AG10803 (cell line): ENCODE measurements at places on chromosomes 2 and 18.

GRCh38 chr2:2664989-2665833, 334.1 kb upstream of the MYT1L start:
- DNase-seq, result peak; percentile 2

- DNase-seq, result no peak
Observed at GRCh38 chr18:31633392-31634330, 42.0 kb downstream of the TTR start.

DNA sequence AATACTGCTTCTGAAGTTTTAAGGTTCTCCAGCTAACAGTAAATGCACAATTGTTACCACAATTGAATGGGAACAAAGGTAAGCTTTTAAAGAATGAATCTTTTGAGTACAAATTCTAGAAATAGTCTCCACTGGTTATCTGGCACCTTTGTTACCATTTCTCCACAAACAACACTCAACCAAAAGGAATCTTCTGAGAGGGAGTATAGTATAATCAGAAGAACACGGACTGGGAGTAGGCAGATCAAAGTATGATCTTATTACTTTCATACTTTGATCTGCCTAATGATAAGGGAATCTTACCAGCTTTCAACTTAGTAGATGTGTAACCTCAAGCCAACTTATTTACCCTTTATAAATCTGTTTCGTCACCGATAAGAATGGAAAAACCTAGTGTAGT, 1.4 kb downstream of the CEP76 start:
- DNase-seq, result no peak

DNA sequence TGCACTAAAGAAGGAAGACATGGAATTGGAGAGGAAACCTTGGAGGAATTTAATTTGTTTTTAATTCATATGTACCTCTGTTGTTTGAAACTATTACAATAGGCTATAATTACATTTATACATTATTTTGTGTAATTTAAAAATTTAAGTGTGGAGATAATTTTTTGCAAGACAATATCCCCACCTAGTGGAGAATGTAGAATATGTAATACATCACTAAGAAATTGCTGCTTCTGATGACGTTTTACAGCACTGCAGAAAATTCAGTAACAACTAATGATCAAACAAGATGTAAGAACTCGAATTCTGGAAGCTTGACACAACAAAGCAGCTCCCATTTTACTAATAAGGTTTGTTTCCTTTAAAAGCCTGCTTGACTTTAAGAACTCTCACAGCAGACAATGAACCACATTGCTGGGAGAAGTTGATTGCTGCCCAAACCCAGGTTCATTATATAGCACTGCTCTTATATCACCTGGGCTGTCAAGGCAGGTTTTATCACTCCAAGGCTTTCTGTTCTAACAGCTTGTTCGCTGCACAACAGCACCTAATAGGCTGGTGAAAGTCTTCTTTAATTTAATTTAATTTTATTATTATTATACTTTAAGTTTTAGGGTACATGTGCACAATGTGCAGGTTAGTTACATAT, 53.4 kb downstream of the THADA start:
- DNase-seq, result peak; percentile 69

GRCh38 chr2:241802421-241803318, 6.3 kb upstream of the NEU4 start:
- DNase-seq, result no peak

DNA sequence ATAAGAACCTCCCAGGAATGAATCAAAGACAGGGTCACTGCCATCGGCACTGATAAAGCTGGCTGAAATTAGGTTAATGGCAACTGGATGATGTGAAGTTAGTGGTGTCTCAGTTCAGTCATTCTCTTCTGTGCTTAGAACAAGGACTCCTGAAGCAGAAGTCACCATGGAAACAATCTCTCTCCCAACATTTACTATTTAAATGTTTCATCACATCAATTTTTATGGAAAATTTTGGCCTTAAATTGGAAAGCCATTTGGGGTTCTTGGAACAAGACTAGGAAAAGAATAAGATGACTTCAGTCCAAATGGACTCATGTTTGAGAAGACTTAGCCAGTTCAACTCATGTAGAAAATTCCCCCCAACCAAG, 15.5 kb upstream of the ARL5A start:
- DNase-seq, result no peak

GRCh38 chr2:239814116-239814860, 210.9 kb downstream of the NDUFA10 start:
- peak; percentile 29 for DNase-seq

DNA sequence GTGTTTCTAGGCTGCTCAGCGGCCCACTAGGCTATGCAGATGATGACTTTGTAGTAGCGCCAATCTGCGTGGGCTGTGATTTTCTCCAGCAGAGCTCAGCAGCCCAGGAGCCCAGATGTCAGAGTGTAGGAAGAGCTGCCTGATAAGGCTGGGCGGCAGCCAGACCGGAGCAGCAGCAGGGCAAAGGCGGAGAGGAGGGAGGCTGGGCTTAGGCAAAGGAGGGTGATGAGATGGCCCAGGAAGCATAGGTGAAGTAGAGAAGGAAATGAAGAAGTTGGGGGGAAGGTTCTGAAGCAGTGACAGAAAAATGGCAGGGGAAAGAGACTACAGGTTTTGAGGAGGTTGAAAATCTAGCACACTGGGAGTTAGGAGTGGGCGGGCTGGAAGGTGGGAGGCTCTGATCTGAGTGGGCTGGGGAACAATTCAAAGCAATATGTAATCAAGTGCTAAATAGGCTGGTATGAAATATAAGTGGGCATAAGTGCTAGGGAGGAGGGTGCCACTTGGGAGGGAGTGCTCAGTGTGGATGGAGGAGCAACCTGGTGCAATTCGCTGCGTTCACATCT, 50.6 kb upstream of the STPG4 start:
- peak; percentile 33 for DNase-seq

DNA sequence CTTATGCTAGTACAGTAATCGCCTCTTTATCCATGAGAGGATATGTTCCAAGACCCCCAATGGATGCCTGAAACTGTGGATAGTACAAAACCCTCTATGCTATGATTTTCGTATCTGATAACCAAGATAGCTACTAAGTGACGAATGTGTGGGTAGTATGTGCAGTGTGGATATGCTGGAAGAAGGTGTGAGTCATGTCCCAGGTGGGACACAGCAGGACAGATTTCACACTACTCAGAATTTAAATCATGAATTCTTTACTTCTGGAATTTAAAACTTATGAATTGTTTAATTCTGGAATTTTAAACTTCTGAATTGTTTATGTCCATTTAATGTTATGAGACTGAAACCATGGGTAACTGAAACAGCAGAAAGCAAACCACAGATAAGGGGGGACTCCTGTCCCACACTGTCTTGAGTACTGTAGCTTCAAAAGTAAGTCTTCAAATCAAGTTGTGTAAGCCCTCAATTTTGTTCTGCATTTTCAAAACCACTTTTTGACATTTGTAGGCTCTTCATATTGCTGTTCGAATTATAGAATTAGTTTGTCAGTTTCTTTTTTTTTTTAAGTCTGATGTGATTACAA, 116.0 kb downstream of the LTBP1 start:
- DNase-seq, result no peak

DNA sequence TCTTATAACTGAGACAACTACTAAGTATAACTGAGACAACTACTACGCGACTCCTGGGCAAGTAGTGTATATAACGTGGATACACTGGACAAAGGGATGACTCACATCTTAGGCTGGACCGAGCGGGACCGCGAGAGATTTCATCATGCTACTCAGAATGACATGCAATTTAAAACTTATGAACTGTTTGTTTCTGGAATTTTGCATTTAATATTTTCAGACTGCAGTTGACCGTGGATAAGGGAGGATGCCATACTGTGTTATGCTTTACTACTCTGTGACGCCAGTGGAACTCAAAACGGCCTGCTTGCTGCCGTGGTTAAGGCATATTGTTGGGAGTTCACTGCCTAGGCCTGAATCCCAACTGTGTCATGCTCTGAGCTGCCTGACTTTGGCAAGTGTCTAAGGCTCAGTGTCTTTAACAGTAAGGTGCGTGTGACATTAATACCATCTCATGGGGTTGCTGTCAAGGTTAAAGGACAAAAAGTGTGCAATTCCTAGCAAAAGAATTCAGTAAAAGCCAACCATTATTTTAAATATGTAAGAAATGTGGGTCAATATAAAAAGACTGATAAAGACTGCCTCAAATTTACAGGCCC, 64.6 kb downstream of the BMP10 start:
- peak; percentile 57 for DNase-seq

DNA sequence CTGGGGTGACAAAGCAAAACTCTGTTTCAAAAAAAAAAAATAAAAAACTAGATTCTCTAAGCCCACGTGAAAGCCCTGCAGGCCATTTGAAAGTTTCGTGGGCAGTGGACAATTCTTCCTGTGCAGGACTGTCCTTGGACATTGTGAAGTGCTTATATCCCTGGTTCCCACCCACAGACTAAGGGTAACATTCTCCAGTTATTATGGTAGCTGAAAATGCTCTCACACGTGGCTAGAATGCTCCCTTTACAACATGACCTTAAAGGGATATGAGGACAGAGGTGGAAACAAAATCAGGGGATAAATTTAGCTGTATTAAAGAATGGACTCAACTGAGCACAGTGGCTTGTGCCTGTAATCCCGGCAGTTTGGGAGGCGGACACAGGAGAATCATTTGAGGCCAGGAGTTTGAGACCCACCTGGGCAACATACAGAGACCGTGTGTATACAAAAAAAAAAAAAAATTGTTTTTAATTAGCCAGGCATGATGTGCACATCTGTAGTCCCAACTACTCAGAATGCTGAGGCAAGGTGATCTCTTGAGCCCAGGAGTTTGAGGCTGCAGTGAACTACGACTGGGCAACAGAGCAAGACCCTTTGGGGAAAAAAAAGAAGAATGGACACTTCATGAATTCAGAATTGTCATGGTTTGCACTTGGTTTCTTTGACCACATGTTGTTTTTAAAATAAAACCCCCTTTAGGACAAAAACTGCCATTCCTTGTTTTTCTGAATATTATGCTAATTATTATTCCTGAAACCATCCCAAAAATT, 167.9 kb downstream of the MGAT5 start:
- peak; percentile 15 for DNase-seq

- no peak for DNase-seq
Observed at GRCh38 chr18:62085756-62086155, 101.1 kb downstream of the PIGN start.

DNA sequence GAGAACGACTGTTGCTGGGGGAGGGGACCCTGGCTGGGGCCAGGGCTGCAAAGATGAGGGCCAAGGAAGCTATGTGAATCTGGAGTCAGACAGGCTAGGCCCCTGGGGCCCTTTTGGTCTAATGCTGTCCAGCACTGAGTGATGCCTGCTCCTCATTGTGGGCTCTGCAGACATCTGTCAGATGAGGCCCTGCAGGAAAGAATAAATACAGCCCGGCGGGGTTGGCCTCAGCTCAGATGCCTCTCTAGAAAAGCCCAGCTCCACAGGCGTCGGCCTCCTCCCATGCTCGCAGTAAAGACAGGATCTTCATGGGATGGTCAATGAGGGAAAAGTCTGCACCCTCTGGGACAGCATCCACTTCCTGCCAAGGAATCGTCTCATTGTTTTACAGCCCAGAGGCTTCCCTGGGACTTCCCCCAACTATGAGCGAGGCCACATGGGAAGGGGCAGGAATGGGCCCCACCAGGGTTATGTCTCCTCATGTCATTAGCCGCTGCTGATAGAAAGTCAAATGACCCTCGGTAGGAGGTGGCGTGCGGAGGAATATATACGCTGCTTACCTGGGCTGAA, 125.8 kb upstream of the GLI2 start:
- DNase-seq, result no peak

DNA sequence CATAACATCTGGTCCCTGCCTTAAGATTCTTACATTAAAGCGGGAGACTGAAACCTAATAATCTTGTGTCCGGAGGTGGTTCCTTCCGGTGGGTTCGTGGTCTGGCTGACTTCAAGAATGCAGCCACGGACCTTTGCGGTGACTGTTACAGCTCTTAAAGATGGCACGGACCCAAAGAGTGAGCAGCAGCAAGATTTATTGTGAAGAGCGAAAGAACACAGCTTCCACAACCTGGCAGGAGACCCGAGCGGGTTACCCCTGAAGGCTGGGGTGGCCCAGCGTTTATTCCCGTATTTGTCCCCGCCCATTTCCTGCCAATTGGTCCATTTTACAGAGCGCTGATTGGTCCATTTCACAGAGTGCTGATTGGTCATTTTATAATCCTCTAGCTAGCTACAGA, 122.3 kb upstream of the SIX2 start:
- no peak for DNase-seq

- peak; percentile 65 for DNase-seq
Observed at GRCh38 chr2:45699032-45699658, 47.7 kb downstream of the PRKCE start.

- no peak for DNase-seq
Observed at GRCh38 chr2:71800106-71800809, 346.9 kb downstream of the DYSF start.

DNA sequence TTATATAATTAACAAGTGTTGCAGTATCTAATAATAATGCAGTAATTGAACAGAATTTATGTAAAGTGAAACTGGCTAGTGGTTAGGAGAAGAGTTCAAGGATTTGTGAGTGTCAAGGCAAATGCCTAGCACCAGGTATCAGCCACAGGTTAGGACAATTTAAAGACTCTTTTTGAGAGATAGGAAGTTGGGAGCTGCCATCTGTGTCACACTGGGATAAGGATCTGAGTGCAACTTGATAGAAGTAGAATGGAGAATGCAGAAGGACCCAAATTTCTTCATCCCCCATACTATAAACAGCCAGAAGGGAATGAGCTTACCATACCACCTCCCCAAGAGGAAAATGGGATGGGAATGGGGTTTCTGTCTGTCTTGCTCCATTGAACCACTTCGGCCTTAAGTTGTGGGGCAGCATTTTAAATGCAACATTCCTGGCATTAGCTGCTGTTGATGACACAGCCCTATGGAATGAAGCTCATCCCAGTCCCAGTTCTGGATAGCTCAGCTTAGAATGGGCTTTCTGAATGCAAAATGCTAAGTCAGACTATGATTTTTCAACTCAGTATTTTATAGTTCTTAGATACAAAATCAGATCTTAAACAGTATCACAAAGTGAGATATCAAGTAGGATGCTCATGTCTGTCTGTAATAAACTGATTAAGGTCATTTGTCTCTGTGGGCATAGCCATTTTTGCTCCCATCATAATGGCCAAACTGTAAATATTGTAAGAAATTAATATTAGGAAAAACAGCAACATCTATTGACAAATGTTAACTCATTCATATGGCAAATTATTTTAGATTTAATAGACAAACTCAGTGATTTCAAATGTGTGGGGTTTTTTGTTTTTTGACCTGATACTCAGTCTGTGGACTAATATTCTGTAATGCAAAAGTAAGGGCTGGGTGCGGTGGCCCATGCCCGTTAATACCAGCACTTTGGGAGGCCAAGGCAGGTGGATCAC, 44.0 kb downstream of the GPR155 start:
- peak; percentile 87 for DNase-seq

DNA sequence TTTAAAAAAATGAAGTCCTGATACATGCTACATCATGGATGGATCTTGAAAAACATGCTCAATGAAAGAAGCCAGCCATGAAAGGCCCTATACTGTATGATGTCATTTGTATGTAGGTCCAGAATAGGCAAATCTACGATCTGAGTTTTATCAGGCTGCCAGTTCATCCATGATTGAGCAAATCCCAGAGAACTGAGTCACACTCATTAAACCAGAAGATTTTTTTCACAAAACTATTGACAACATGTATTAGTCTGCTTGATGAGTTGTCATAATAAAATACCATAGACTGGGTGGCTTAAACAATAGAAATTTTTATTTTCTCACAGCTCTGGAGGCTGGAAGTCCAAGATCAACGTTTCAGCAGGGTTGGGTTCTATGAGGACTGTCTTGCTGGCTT, 130.7 kb downstream of the MREG start:
- no peak for DNase-seq

GRCh38 chr2:12828980-12829379, 112.2 kb downstream of the TRIB2 start:
- DNase-seq, result no peak
